Activated CD4-positive, alpha-beta T cell treated with anti-CD3 and anti-CD28 coated beads for 36 hours (primary cell): ENCODE measurements at places on chromosomes 1 and 21. TPM values are rescaled to one million over a fixed set of nuclear protein-coding genes. Genes with fewer than 3 reads are reported as not detected.

The PADI1 gene
- not detected for total RNA-seq

The OR2W3 gene
- total RNA-seq, result not detected

The CLIC6 gene
- total RNA-seq, result 0.07 TPM

The CTH gene
- total RNA-seq, result 29.8 TPM

The TNNI3K gene
- total RNA-seq, result 0.59 TPM

The RGSL1 gene
- not detected for total RNA-seq

The HDGF gene
- 358 TPM for total RNA-seq

The NCMAP gene
- total RNA-seq, result 0.05 TPM

The MAB21L3 gene
- not detected for total RNA-seq

The NBPF6 gene
- total RNA-seq, result not detected
